ENCODE measurements at places on chromosomes 1 and 21.

- no peak for DNase-seq
Measured at GRCh38 chr1:40772146-40772955, 11.2 kb upstream of the KCNQ4 start.

GRCh38 chr21:31354122-31354521 is 10.1 kb upstream of the TIAM1 start:
- DNase-seq, result no peak

- DNase-seq, result no peak
Measured at GRCh38 chr1:222880587-222880986, 65.7 kb downstream of the DISP1 start.

DNA sequence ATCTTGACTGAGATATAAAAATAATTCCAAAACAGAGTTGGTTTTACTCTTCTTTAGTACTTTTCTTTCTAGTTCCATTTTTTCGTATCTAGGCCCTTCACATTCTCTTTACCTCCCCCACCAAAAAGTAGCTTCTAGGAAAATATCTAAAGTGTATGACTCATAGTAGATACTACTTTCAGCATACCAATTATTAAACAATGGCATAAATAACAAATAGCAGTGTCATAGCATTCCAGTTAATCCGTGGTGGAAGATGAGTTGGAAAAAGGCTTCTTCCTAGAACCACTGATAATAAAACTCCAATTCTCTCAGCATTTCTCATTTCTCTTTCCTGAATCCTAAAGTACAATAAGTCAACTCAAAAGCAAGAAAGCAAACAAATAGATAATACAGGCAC is 859.0 kb upstream of the B3GALT2 start:
- DNase-seq, result no peak

DNA sequence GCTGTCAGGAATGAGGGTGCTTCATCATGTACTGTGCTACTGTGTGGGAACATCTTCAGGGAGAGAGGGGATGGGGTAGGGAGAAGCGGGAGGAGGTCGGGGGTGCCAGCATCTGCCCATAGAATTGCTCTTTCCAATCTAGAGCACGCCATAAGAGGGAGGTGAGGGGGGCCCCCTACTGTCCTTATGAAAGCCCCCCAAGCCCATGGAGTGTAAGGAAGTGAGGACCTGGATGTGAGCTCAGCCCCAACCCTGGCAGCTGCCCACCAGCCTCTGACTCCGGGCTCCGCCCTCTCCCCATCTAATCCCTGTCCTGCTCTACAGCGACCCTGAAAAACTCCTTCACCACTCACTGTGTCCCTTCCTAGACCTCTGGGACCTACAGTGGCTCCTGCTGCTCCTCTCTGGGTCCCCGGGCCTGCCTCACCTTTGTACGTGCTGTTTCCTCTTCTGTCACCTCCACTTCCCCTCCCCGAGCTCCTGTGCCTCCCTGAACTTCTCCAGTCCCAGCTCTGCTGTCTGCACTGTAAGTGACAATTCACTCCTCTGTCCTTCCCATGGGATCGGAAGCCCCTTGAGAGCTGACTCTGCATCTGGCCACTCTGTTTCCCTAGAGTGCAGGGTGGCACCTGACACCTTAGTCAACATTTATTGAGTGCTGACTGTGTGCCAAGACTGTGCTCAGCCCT is 269.4 kb downstream of the PTPRU start:
- DNase-seq, result peak; percentile 10

DNA sequence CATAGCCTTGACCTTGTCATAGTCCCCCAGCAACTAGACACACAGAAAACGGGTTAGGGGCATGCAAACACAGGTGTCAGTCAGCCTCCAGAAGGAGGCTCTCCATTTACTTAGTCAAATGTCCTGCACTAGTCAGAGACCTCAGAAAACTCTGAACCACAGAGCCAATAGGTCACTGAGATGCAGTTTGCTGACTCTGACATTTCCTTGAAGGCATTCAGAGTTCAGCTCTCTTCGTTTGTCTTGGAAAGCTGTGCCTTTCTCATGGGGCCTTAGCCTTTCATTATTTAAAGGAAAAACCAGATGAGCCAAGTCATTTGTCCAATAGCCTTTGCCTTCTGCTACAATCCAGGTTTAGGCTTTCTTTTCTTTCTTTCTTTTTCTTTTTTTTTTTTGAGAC is 3.5 kb downstream of the OLFML2B start:
- DNase-seq, result no peak

DNA sequence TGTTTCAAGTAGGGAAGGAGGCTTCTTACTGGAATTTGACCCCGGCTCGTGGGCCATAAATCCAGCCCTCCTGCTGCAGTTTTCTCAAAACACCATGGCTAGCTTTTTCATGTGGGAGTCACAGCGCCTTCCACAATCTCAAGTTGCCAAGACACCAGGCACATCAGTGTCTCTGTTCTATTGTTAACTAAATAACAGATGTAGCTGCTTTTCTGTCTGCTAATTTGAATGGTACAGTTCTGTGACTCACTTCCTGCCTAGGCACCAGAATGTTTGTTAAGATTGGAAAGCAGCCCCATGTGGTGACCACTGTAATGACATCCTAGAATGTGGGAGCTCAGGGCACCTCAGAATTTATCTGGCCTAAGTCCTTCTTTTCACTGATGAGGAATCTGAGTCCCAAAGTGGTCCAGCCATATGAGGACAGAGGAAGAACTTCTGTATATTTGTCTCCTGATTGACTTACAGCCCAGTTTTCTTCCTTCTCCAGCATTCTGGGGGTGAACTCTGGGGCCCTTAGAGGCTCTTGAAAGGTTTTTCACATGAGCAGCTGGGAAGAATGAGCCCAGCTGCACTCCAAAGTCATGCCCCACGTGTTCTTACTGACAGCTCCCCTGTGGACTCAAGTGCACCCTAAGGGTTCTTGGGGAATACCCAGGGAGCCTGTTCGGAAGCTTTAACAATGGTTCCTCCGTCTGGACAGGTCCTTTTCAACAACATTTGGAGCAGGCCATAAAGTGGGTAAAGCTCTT is 27.5 kb downstream of the TRIM45 start:
- no peak for DNase-seq

DNA sequence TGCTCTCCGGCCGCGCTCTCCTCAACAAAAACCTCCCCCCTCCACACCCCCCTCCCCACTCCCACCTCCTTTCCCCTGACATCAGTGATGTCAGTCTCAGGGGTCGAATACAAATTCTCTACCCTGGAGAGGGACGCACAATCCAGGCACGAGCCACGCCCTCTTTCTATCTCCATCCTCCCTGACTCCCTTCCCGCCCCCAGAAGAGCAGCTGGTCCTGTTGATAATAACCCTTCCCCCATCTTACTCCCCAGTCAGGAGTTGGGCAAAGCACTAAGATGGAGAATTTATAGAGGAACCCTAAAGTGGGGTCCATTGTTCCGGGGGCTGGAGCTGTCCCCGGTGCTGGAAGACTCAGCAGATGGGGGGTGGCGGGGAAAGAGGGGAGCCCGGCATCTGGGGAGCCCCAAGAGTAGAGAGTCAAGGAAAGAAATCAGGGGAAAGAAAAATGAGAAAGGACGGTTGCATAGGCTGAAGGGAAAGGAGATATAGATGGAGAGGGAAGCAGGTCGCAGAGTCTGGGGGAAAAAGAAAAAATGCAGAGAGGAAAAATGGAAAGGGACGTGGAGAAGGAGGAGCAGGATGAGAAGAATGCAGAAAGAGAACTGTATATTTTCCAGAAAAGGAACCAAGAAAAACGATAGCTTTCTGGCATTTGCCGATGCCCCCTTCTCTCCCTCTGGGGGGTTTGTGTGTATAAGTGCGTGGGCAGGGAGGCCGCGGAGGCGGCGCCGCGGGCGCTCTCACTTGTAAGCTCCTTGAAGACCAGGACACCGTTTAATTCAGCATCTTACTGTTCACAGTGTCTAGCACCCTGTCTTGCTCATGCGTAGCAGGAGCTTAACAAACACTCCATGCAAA is at the start of gene CELF3:
TSS of gene CELF3 (minus strand) at position 33 of the 861 bp plus-strand sequence. CDS start 783 bp downstream, outside the sequence.
- DNase-seq, result no peak

GRCh38 chr1:185409345-185409744 is 92.3 kb upstream of the IVNS1ABP start:
- DNase-seq, result no peak

DNA sequence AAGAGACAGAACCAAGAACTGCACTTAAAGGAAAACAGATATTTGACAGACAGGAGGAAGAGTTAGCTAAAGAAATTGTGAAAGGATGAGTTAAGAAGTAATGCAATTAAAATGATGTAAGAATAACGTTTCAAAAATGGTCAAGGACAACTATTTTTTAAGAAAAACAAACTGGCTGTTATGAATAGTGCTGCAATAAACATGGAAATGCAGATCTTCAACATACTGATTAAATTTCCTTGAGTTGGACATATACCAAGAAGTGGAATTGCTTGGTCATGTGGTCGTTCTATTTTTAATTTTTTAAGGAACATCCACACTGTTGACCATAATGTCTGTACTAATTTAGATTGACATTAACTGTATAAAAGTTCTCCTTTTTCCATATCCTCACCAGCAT is 23.1 kb upstream of the PHTF1 start:
- DNase-seq, result no peak

- peak; percentile 92 for DNase-seq
Measured at GRCh38 chr21:28111151-28111619, 881.5 kb downstream of the LTN1 start.

DNA sequence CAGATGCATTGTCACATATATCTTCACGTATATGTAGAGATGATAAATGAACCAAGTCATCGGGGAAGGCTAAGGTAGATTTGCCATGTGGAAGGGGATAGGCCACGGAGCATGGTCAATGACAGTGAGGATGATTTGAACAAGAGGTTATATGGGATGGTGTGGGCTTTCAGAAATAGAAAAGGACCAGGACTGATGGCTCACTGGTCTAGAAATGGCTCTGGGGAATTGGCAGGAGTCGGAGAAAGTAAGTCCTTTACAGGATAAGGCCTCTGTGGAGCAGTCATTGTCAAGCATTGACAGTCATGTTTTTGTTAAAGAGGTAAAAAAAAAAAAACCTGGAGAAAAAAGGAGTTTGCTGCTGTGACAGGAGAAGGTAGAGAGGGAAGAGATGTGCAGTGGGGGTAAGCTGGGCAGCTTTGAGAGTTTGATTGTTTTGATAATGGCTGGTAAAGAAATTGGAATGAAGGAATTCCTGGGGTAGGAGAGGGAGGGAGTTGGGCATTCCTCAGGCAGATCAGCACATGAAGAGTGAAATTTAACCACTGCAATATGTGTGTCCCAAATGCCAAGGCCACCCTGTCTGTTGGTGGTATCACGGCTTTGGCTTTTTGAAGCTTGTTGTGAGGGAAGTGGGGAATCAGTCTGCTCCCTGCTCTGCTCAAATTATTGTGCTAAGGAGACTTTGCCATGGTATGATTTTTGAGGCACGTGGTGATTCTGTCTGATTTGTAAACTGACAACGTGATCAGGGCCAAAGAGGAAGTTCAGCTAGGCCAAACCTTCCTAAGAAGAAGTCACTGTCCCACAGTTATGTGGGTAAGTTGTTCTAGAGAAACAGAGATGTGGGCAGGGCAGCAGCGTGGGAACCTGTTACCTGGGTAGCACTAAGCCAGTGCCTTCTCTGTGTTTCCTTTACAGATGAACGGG is 26.0 kb downstream of the MACF1 start:
- DNase-seq, result no peak

DNA sequence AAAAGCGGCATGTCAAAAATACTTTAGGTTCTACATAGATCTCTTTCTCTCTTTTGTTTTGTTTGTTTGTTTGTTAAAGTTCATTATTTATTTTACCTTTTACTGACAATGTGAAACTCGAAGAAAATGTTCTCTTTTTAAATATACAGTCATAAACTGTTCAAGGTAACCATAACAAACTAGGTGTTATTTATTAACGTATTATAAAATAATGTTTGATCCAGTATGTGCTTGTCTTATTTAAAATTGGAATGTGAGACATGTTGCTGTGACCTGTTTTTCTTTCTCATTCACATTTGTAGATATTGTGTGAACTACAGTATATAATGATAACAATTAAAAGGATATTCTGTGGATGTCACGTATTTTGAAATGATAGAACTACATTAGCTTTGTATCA is 5.9 kb upstream of the LEPR start:
- DNase-seq, result no peak

DNA sequence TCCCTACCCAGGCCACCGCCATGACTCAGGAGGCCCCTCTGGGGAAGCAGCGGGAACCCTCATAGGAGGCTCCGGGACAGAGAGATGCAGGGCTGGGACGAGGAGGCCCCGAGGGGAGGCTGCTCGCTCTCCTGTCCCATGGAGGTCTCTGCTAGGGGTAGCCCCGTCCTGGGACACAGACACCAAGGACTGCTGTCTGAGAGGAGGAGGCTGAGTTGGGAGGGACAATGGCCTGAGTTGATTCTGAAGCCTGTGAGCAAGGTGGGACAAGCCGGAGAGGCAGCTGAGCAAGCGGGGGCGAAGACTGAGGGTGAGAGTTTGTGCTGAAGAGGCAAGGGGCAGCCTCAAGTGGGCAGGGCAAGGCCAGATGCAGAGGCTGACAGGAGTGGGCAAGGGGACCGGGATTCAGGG is 17.4 kb downstream of the SLC27A3 start:
- no peak for DNase-seq

DNA sequence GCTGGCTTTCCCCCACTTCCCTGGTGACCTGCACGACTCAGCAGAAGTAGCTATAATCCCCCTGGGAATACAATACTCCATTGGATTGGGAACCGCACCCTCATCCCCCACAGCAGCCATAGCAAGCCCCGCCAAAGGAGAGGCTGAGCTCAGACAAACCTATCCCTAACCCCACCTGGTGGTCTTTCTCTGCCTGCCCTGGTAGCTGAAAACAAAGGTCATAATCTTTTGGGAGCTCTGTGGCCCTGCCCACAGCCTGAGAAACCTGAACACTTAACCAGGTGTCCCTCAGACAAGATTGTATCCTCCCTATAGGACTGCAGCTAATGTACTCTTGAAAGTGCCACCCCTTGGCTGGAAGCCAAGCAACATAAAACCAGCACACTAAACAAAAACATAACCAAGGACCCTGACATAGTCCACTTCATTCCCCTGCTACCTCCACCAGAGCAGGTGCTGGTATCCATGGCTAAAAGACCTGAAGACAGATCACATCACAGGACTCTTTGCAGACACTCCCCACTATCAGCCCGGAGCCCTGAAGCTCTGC is 71.6 kb upstream of the RUNX1 start:
- no peak for DNase-seq

DNA sequence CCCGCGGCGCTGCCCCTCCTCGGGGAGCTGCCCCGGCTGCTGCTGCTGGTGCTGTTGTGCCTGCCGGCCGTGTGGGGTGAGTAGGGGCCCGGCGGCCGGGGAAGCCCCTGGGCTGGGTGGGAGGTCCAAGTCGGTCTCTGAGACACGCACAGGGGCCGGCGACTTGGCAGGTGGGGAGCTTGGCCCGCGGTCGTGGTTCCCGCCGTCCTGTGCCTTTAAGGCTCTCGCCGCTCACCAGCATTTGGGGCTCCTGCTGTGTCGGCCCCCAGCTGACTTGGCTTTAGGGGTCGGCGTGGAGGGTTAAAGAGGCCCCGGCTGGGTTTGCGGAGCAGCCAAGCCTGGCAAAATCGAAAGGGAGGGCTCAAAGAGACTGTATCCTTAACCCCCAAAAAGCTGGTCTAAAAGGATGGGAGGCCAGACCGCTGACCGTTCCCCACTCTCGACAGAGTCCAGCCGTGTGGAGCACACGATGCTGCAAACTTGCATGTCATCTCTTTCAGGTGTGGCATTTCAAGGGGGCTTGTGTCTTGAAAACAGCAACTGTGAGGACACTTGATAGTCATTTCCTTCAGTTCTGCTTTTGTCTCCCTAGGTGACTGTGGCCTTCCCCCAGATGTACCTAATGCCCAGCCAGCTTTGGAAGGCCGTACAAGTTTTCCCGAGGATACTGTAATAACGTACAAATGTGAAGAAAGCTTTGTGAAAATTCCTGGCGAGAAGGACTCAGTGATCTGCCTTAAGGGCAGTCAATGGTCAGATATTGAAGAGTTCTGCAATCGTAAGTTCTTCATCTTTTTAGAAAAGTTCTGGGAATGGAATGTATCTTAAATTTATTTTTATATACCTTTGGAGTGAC is 540 bp downstream of the CD55 start:
- peak; percentile 69 for DNase-seq

GRCh38 chr1:21241771-21242581 is 48.3 kb downstream of the ECE1 start:
- DNase-seq, result no peak

Measured in right hindlimb (tissue), 1 donor.